ENCODE measurements at places on chromosomes 3 and 15.

GRCh38 chr3:17233398-17233800 lies 348.6 kb downstream of the PLCL2 start:
- DNase-seq, result peak; percentile 66

GRCh38 chr3:66998904-66999235 lies 763 bp downstream of the KBTBD8 start:
- no peak for DNase-seq

GRCh38 chr3:101255441-101255840 lies 64.9 kb downstream of the IMPG2 start:
- DNase-seq, result no peak

DNA sequence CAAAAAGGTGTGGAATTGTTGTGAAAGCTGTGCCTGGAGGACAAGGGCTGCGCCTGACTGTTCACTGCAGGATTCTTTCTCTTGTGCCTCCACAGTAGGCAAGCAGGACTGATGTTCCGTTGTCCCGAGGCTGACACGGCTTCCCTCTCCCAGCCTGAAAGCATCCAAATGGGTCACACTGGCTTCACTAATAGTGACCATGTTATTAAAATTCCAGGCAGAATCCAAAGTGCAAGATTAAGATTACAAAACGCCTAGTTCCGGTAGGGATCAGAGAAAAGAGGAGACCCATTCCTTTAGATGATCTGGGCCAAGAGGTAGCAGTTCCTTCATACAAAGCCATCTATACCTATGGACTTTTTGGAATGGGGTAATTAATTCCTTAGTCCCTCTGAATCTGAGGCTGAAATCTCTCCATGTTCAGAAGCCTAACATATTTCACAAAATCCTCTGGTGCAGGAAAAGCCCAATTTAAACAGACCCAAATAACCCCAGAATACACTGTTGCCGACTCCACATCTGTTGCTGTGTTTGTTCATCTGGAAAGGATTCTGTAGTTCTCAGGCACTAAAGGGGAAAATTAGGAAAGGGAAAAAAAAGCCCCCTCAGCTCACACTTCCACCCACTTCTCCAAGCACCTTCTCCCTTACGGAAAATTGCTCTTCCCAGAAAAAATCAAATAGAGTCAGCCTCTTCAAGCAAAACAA lies 145.9 kb downstream of the RORA start:
- DNase-seq, result no peak

- no peak for DNase-seq
Measured at GRCh38 chr3:170163956-170164645, 17.4 kb downstream of the PHC3 start.

DNA sequence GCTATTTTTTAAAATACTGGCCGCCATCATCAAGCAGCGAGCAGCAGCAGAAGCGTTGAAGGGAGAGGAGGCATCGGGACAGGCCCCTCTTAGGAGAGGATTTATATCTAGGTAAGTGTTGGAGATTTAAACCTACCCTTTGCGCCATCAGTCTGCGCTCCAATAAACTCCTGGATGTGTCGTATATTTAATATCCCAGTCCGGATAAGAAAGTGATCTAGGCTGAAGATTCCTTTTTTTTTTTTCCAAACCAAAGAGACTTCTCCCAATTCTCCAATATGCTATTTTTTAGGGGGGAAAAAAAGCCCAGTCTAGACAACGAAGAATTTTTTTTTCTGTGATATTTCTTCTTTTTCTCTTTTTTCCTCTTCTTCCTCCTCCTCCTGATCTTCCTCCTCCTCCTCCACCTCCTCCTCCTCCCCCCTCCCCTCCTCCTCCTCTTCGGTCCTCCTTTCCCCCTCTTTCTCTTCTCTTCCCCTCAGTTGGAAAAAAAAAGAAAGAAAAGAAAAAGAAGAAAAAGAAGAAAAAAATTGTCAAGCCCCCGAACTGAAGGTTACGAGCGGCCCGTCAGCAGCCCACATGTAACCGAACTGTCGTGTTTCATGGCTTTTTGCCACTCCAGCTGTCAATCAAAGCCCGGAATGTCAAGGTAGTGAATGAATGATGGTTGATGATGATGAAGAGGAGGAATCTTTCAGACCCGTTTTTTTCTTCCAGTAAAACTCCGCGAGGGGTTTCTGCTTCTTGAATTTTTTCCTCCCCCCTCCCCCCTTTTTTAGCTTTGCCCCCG lies 835 bp downstream of the MEIS2 start:
- no peak for DNase-seq

DNA sequence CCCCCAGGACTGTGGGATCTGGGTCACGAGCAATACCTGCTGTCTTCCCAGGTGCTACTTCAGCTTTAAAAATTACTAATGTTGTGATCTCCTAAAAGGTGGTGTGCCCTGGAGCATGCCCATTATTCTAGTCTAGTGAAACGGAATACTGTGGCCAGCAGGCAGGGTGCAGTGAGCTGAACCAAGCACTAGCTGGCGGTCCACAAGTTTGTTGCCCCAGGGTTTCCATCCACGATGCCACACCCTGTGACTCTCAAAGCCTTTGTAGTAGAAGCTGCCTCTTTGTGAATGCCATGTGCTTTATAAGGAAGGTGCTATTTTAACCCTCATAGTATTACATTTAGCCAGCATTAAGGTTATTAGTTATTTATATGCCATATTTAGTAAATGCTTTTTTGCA lies 49.1 kb downstream of the PXYLP1 start:
- no peak for DNase-seq

DNA sequence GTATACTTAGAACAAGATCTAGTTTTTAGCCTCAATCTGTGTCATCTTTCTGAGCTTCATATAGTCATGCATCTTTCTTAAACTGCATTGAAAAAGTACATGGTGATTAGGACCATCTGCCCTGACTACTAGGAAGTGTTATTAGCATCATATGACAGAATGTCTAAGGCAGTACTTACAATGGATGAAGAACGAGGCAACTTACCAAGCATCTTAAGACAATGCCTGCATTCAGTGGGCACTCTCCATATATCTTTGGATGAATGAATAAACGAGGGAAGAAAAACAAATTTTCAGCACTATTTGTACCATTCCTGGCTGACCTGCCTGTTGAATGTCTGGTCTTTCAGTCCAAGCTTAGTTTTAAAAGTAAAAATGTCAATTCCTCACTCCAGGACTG lies 185.4 kb upstream of the EPHA3 start:
- DNase-seq, result no peak

- peak; percentile 89 for DNase-seq
Measured at GRCh38 chr3:46065294-46065705, 38.0 kb upstream of the XCR1 start.

GRCh38 chr15:70870051-70870450 lies 16.1 kb upstream of the LARP6 start:
- no peak for DNase-seq

DNA sequence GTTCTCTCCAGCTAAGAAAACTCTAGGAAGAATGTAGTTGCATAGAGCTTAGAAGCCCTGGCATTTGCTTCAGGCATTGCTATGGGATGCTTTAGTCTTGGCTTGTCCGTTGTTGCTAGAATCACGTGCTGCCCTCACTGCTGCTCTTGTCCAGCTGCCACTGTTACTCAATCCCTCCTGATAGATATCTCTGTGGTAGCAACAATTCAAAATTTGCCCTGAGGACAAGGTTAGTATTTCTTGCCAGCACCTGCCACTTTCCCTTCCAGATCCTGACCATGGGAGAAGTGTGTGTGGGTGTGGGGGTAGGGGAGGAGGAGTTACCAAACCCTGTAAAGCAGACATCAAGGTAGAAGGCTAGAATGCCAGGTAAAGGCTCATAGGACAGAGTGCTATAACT lies 113.8 kb downstream of the PPM1L start:
- DNase-seq, result no peak

GRCh38 chr3:31456373-31456772 lies 76.4 kb upstream of the STT3B start:
- no peak for DNase-seq

DNA sequence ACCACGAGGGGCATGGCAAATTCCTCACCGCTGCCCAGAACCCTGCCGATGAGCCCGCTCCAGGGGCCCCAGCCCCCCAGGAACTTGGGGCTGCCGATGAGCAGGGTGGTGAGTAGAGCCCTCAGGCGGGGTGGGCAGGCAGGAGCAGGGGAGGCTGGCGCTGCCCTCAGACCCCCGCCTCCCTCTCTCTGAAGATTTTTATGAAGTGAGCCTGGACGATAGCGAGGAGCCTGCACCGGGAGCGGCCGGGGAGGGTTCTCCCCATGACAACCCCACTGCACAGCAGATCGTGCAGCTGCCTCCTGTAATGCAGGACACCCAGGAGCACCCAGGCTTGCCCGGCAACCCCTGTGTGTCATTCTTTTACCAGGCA lies 56.7 kb upstream of the UBE2Q2 start:
- DNase-seq, result no peak

DNA sequence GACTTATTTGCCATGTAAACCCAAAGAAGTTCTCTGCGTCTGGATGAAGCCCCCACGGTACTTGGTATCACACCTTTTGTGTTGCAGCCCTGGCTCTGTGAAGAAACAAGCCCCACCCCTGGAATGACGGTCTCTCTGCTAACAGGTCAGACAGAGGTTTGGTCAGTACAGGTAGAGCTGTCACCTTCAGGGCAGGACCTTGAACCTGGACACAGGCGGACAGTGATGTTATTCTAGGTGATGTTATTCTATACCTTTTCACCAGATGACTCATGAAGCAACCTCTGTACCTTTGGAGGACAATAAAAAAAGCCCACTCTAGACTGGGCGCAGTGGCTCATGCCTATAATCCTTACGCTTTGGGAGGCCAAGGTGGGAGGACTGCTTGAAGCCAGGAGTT lies 11.0 kb upstream of the GMPPB start:
- no peak for DNase-seq

GRCh38 chr3:181935915-181936314 lies 224.2 kb downstream of the SOX2 start:
- no peak for DNase-seq

- DNase-seq, result no peak
Measured at GRCh38 chr3:11161666-11162065, 7.4 kb downstream of the HRH1 start.

DNA sequence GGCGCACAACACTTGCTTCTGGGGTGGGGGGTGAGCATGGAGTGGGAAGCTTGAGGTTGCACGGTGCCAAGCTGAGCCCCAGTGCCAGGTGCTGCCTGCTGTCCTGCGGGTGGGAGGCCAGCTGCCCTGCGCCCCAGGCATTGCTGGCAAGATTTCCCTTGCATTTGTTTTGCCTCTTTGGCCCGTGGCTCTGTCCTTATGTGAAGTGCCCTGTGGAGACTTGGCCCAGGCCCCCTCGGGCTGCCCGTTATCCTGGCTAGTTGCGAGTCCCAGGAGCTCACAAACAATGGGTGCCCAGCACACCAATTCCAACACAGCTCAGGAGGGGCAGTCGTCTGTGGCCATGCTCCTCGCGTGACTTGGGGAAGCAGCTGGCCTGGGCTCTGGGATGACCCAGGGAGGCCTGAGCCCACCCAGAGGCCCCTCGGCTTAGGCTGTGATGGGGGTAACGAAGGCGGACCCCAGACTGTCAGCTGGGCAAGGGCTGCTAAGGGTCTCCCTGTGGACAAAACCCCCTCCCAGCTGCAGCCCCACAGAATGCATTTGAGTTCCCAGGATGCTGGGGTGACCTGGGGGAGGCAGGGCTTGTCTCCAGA lies 5.9 kb downstream of the C3orf22 start:
- no peak for DNase-seq

DNA sequence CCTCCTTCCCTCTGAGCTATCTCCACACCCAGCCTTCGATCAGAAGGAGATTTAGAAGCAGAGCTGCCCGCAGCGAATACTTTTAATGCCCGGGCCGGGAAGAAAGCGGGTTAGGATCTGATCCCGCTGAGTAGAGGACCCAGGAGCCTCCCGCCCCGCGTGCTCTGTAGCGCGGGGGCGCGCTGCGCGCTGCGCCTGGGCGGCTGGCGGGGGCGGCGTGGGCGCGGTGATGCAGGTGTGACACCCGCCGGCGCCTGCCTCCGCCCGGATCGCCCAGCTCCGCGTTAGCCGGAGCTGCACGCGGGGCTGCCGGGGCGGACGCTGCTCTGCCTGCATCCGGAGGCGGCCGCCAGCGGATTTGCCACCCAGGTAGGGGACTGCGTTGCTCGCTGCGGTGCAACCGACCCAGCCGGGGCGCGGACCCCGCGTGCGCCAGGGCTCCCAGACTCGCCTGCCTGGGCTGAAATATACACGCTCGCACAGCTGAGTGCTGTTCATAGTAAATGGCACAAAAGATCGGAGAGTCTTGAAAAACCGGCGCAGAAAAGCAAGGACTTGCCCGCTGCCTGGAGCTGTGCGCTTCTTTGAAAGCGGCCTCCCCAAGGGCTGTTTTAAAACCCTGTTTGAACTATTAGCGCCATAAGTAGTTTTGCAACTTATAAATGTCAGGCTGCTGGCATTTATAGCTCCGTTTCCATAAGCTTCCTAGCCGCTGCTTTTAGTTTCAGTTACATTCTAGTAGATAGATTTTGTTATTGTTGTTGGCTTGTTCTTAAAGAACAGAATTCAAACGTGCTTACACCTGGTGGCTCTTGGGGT lies at the start of gene SV2B:
TSS of gene SV2B (plus strand) at position 263 of the 819 bp plus-strand sequence. CDS start 126,007 bp downstream, outside the sequence.
- DNase-seq, result peak; percentile 11

DNA sequence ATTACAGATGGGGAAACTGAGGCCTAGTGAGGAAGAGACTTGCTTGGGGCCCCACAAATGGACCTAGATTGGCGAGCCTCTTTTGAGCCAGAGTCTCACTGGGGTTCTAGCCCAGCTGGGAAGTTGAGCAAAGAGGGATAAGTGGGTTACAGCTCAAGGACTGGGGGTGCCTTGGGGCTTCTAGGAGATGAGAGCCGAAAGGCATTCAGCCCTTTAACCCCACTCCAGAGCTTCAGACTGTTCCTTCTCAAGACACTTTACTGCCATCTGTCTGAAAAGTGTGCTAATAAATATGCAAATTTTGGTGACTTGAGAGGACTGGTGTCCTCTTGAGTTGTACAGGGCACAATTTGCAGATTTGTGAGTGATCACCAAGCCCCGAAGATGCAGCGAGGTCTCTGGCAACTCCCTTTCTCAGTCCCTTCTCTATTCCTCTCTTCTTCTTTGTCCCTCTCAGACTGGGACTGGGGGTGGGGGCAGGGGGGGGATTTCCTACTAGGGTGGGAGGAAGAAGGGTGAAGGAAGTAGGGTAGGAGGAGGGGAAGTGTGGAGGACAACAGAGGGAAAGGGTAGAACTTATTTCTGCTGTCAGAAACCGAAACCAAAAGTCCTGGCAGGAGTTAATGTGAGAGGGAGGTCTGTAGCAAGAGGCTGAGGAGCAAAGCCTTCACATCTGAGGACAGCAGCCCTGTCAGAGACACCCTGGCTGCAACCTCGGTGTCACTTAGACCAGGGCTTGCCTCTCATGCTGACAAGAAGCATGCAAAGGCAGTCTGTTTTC lies 16.2 kb upstream of the ANKDD1A start:
- DNase-seq, result peak; percentile 67

DNA sequence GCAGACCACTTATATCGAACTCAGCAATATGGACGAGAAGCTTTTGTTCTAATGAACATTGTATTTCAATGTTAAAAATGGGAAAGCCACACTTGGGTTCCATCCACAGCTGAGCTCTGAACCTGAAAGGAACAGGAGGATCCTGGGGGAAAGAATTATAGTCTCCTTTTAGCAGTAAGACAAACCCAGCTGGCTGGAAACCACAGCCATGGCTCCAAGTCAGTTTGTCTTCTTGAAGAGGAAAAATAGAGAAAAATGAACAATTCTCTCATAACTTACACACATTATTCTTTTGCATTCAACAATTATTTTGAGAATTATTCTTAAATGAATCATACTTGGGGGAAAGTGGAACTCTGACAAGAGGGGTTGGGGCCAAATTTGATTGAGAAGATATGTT lies 149.2 kb upstream of the VEPH1 start:
- DNase-seq, result no peak

- DNase-seq, result no peak
Measured at GRCh38 chr3:43526956-43527355, 94.9 kb downstream of the ANO10 start.

- DNase-seq, result no peak
Measured at GRCh38 chr3:33659856-33660434, 58.1 kb downstream of the CLASP2 start.

GRCh38 chr3:114741066-114741465 lies 406.0 kb downstream of the ZBTB20 start:
- no peak for DNase-seq

All from CD4-positive, alpha-beta T cell treated with Interleukin-6 at 100 ng/mL for 8 hours (primary cell).